ENCODE measurements at places on chromosomes 1 and 21.

DNA sequence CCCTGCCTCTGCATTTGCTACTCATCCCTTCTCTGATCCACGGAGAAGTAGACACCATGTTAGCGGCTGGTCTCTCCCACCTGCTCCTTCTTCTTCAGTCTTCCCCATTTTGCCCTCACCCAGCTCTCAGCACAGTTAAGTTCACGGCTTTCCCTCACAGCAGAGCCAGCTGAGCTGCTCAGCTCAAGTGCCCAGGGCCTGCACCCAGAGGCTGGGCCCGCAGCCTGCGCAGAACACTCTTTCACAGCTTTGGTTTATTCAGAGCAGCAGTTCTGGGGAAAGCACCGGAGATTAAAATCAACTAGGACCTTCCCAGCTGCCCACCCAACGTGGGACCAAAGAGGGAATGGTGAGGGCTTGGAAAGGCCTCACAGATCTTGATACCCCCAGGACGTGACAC lies 38.3 kb upstream of the RGS16 start:
- peak; percentile 5 for DNase-seq

GRCh38 chr1:58904299-58905125 lies 120.7 kb upstream of the JUN start:
- no peak for DNase-seq

DNA sequence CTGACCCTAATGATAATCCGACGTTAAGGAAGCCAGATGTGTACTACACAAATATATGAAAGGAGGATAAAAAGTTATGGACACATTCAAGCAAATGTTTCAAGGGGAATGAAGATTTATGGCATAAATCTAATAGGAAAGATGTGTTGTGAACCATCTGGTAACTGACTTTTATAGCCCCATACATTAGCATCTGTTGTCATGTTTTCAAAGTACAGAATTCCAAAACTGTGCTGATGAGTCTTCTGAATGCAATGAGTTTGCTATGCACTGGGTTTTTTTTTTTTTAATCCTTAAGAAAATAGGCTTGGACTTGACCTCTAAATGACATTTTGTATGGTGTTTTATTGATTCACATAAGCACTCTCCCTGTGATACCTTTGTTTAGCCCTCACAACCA lies 158.5 kb upstream of the ESRRG start:
- no peak for DNase-seq

GRCh38 chr1:32263744-32264143 lies 12.7 kb downstream of the LCK start:
- DNase-seq: no peak

GRCh38 chr1:86218859-86219258 lies 62.3 kb upstream of the COL24A1 start:
- DNase-seq: no peak

All from MM.1S (cell line).